ENCODE measurements at places on chromosomes 7 and 10.

DNA sequence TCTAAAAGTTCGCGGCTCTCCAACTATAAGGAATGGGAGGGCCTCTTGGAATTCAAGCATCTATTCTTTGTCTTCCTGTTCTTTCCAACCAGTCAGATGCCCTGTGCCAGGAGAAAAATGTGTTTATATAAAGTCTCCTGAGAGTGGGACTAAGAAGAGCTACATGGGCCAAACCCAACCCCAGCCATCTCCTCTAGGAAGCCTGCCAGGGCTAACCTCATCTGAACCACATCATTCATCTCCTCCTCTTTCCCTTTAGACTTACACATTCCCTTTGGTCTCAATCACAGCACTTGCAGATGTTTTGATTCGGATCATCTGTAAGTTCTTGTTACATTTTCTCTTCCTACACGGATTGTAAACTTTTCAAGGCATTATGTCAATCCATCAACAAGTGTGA lies 62.6 kb downstream of the DOCK4 start:
- DNase-seq: no peak

GRCh38 chr10:62993121-62993520 lies 140.0 kb upstream of the NRBF2 start:
- DNase-seq: no peak

- DNase-seq: no peak
Observed at GRCh38 chr7:85306115-85306514, 119.3 kb upstream of the SEMA3D start.

DNA sequence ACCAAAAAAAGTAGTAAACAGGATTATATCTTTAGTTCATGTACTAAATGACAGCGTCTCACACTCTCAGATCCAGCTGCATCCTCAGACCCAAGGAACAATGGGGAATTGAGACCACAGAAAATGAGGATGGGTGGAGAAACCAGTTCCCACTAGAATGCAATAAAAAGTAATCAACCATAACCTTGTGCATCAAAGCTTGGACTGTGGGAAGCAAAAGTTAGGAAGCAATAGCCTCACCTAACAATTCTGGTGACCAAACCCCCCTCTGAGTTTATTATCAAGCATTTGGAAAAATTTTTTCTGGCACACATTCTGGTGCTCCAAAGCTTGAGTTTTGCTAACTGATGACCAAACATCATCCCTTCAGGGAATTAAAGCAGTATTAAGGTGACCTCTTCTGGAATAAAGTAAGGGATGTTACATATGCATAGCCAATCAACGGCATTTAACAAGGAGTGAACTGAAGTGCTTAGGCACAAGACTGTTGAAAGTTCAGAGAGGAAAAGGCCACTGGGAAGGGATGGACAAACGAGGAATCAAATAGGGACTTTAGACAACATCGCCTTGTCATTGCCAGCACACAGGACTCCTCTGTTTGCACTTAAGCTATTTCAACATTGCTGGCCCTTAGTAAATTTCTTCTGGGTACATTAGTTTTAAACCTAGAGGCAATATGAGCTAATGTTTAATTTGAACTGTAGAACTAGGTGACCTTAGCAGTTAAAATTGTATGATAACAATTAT lies 1.2 kb upstream of the MAT1A start:
- DNase-seq: no peak

DNA sequence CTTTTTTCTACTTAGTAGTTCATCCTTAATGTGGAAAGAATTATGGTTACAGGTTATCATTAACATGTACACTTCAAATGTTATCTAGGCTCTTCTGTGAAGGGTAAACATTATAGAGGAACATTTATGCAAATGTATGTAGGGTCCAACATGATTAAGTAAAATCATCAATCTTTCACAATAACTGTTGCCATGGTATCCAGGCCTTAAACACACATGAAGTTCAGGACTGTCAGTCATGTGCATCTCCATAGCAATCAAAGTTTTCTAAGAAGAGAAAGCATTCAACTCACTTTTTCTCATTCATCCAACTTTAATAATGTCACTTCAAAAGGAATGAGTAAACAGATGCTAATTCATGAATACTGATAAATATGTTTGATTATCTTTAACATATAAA lies 83.6 kb downstream of the DNAJC1 start:
- no peak for DNase-seq

DNA sequence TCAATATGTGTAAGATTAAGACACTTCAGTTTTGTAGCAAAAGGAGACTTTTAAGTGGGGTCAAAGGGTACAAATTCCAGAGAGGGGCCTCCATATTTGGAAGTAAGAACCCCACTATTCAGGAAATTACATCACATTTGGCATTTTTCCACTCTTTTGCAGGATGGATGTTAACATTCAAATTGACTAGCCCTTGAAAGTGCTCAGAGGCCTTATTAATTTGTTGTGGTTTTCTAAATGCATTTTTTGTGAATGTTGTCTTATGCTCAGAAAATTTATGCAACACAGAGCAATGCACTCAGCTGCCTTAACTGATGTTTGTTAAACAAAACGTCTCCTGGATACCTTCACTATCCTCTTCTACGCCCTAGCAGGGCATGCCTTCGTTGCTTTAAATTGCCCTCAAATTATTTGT lies 50.9 kb upstream of the PDLIM1 start:
- DNase-seq: no peak
